ENCODE measurements at places on chromosomes 4 and X. TPM values are rescaled to one million over a fixed set of nuclear protein-coding genes. Genes with fewer than 3 reads are reported as not detected.

The MAML3 gene
- 11.8 TPM for total RNA-seq

The OCIAD1 gene
- 41.5 TPM for total RNA-seq

The GYPB gene
- not detected for total RNA-seq

The ZNF518B gene
- not detected for total RNA-seq

The OTUD4 gene
- 10.0 TPM for total RNA-seq

The PDE6B gene
- total RNA-seq = not detected

The SLITRK2 gene
- not detected for total RNA-seq

DNA sequence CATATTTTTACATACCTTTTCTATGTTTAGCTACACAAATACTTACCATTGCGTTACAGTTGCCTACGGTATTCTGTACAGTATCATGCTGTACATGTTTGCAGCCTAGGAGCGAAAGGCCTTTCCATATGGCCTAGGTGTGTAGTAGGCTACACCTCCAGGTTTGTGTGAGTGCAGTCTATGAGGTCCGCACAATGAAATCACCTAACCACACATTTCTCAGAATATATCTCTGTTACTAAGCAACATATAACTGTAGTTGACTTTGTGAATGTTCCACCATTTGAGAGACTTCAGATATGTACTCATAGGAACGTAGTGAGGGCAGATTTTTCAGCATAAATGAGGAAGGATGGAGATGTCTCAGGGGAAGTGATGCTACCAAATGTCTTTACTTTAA, 62.6 kb downstream of the WWC2 start:
- no peak for DNase-seq

- no peak for DNase-seq
Observed at GRCh38 chrX:78133238-78133960, 6.1 kb downstream of the TAF9B start.

DNA sequence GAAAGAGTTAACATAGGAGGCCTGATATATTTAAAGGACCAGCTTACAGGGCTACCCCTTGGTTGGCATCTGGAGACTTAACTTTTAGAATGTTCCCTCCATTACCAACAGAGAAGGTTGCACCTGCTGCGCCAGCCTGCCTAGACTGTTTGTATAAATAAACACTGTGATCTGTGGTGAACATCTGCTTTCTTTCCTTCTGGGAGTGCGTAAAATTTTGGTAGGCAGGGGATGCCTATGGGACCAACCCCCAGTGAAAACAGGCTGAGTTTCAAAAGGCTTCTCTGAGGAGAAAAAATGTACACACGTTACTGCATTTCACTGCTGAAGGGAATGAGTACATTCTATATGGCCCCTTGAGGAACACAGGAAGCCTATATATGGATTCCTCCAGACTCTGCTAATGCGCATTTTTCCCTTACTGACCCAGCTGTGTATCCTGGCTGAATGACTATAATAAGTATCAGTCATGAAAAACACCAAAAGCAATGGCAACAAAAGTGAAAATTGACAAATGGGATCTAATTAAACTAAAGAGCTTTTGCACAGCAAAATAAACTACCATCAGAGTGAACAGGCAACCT, 13.8 kb downstream of the CENPC start:
- no peak for DNase-seq

GRCh38 chr4:80202190-80202711, 4.9 kb downstream of the PRDM8 start:
- DNase-seq = peak; percentile 84

GRCh38 chrX:53324803-53325202, 43.4 kb upstream of the IQSEC2 start:
- DNase-seq = no peak

GRCh38 chrX:81414630-81415029, 212.7 kb downstream of the SH3BGRL start:
- peak; percentile 11 for DNase-seq

GRCh38 chrX:20432746-20433387, 166.2 kb upstream of the RPS6KA3 start:
- DNase-seq = no peak

DNA sequence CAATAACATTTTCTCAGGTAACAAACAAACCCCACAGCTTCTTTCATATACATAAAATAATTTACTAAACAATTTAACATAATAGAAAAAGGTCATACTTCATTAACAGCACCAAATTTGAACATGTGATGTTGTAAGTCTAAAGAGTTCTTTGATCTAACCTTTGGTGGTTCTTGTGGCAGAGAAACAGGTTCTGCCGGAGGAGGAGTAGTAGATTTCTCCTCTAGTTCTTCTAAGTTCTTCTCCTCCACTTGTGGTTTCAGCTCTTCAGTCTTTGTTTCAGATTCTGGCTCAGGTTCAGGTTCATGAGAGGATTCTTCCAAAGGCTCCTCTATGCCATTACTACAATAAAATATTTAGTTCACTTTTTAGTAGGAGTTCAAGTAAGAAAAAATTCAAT, 18.3 kb downstream of the G3BP2 start:
- DNase-seq = no peak

GRCh38 chr4:149999485-150000074, 78.7 kb upstream of the DCLK2 start:
- DNase-seq = peak; percentile 53

DNA sequence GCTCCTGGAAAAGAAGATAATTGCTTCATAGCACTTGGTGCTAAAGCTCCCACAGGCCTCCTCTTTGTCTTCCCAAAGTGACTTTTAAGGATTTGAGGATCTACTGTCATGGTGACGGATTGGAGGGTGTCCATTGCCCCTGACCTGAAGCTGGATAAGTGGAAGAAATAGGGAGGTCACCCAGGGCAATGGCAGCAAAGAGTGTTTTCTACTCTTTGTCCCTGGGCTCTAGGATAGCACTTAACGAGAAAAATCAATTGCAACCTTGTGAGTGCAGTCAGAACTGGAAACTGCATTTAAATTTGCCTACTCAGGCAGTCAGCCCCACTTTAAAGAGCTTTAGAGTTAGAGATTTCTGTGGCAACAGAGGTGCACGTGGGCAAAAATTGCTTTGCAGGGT, 43.7 kb upstream of the XK start:
- no peak for DNase-seq

DNA sequence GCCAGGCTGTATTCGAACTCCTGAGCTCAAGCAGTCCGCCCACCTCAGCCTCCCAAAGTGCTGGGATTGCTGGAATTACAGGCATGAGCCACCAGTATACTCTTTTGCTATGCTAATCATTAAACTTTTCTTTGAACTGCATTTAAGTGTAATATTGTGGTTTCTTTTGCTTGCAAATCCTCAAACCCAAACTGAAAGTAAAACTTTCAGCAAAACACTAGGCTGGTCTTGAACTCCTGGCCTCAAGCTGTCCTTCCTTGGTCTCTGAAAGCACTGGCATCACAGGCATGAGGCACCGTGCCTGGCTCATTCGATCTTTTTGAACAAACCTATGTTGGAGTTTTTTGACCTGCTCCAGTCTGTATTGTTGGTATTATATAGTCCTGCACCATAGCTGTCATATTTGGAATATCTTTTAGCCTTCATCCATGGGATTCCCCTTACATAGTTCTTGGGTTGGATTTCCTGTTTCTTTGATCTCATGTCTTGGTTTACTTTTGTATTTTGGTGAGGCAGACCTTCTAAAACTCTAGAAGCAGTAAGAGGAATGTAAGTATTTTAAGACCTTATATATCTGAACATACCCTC, 34.1 kb downstream of the MOB1B start:
- DNase-seq = no peak

GRCh38 chr4:134126000-134126560, 75.5 kb downstream of the PABPC4L start:
- no peak for DNase-seq

DNA sequence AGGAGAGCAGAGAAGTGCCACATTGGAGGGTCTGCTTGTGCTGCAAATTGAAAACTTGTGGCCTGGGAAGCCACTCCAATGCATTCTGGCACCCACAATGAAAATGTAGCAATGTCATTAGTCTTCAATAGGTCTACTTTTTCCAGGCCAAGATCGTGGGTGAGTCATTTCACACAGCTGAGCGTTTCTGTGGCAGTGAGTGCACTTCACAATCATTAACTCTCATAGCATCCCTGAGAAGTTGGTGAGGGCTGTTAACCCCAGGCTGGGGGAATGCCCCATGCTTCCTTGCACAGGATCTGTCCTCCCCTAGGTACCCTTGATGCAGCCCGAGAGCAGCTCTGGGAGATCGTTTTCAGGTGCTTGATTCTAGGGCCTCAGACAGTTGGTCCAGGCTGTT, 196.8 kb upstream of the ATP6AP2 start:
- no peak for DNase-seq

DNA sequence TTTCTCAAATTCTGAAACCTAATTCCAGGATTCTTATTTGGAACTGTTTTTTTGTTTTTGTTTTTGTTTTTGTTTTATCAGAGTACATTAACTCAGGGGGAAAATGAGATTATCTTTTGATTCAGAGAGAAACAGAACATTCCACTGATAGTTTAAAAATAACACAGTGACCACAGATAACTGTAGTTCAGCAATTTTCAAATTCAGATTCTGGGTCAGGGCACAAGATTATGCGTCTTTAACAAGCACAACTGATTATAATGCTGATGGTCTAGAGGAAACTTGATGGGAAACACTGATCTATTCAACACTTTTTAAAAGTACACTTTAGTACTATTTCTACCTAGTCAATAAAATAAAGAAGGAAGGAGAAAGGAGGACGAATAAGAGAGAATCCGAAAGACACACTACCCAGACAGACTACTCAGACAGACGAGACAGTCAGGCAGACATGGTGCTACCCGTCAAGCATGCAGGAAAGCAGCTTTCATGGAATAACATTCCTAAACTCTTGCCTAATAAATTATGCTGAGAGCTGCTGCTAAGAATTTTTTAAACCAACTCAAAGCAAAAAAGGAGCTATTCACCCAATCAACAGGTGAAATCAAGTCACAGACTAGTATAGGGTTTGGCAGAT, 59.0 kb downstream of the APBB2 start:
- no peak for DNase-seq

- DNase-seq = no peak
Observed at GRCh38 chr4:24570172-24570571, 14.2 kb downstream of the DHX15 start.

DNA sequence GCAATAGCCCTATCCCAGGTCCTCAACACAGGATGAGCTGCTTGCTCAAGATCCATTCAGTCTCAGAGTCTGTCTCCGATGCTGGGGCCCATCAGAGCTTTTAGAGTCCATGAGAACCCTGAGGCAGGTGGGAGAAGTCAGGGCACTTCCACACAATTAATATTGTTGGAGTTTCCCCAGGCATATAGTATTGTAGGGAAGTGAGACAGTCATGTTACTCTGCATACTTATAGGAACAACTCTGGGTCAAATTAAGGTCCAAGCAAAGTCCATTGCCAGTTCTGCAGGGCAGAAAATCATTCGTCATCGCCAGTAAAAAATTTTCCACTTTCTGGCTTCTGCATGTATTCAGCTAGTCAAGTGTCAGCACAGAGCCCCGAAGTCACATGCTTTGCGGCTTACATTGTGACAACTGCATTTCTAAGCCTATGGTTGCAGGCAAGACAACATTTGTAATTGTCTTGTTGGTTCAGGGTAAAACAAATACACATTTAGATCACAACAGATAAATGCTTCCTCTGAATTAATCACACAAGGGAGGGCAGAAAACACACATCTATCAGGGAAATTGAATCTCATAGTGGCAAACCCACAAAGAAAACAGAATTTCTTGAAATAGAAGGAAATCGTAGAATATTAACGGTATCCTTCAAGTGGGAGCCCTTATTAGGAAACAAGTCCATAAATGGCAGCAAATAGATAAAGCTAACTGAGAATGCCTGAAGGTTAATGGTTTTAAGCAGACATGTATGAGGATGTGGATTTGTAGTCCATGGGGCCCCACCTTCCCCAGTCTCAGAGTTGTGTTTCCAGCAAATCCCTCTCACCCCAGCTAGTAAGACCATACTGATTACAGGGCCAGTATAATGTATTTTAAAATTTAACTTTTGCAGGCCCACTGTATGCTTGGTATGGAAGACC, 412.1 kb upstream of the RASGEF1B start:
- DNase-seq = no peak

GRCh38 chr4:76651616-76652015, 216.6 kb downstream of the SHROOM3 start:
- no peak for DNase-seq

- no peak for DNase-seq
Observed at GRCh38 chrX:7127056-7127455, 20.5 kb upstream of the STS start.

DNA sequence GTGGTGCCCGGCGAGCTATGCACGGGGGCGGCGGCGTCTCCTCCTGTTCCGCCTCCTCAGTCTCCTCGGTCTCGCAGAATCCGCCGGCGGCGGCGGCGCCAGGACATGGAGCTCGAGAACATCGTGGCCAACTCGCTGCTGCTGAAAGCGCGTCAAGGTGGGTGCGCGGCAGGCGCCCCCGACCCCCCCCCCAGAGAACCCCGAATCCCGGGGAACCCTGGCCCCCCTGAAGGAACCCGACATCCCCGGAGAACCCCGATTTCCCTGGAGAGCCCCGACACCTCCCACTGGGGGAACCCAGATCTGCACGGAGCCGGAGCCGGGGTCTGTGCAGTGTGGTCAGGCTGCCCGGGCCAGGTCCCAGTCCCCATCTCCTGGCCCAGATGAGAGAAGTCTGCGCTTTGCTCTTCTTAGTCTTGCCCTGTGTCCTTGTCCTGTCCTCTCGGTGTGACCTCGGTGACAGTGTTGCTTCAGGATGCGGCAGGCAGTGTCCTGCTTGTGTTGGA, 648 bp downstream of the GRK4 start:
- DNase-seq = no peak

GRCh38 chr4:96736352-96736889, 896.5 kb downstream of the PDHA2 start:
- no peak for DNase-seq

Measured in HT-29 (cell line).